ENCODE measurements at places on chromosomes 7 and 10.
A peak's percentile ranks its signal among the peaks of the same experiment; 100 is the strongest.

DNA sequence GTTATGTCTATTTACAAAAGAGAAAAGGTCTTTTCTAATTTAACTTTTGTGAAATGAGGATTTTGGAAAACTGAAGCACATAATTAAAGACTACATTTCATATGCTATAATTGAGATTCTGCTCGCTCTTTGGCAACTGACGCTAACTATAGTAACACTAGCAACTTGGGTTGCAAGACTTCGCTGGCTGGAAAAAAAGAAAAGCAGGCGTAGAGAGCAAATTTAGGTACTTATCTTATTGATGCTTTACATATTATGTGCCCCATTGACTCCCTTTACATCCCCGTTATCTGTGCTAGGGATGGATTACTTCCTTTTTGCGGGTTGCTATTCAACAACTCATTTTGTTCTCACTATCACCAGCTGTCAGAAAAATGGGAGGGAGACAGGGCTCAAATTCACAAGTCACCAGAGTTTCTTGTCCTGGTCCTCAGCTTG is 10.5 kb downstream of the SEMA3C start:
- DNase-seq, result no peak

DNA sequence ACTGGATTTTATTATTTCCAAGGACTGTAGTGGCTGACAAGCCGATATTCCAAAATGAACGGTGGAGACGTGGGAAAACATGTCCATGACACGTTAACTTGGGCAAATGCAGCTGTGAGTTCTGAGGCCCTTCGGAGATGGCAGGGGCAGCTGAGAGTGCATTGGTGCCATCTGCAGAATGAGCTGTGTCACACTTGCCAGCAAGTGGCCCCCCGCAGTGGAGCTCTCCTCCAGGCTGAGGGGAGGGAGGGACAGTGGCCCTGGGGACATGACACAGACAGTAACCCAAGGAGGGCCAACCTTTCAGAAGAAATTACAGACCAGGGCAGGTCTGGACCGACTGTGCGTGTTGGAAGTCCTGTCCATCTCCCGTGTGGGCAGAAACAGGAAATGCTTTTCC is 139.4 kb downstream of the SVIL start:
- no peak for DNase-seq

GRCh38 chr10:60964257-60965235 is 20.6 kb upstream of the RHOBTB1 start:
- DNase-seq, result peak; percentile 76

DNA sequence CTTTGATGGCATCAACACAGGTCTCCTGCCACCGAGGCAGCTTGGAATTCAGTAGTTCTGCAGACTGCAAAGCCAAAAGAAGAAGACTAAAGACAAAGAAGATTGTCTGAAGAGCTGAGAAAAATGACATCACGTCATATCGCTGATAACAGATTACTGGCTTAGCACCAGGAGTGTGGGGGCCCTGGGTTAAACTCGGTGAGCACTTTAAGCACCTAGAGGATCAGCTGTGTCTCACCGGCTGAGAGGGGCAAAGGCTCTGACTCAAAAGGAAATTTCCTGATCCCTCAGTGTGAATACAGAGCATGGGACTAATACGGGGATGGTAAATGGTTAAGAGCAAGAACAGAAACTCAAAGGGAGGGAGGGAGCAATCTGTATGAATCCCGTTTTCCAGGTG is 30.7 kb downstream of the BRI3 start:
- DNase-seq, result no peak

DNA sequence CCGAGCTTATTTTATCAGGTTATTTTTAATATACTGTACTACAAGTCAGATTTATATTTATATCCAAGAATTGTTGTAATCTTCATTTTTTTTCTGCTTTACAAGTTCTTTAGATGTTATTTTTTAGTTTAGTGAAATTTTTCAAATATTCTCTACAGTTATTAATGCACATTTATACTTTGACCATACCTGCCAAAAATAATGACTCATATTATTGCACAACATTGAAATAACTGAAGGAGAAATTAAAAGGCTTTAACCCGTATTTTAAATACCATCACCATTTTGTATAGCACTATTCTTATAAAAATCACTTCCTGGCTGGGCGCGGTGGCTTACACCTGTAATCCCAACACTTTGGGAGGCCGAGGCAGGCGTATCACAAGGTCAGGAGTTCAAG is 278.5 kb downstream of the BICC1 start:
- no peak for DNase-seq

GRCh38 chr7:78863281-78863680 is 590.2 kb downstream of the MAGI2 start:
- DNase-seq, result no peak

DNA sequence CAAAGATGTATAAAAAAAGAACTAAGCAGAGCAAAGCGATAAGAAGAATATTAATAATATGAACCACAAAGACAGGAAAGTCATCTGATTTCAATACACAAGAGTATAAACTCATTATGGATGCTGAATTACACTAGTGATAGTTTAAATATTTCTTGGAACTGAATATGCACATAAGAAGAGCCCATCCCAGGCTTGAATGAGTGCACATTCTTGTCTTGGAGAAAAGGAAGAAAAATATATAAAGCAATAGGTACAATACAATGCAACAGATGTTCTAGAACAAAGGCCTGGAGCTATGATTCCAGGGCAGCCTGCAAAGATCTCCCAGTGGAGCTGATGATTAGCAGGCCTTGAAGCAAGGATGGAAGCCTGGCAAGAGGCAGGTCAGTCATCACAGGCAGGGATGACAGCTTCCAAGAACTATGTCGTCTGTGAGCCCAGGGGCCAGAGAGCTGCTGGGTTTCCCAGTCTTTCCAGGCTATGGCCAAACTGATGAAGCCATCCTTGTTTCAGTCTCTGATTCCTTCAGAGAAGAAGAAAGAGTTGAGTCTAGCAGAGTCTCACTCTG is 277.6 kb downstream of the KCNMA1 start:
- no peak for DNase-seq

- DNase-seq, result no peak
These were observed 87.5 kb downstream of the ANKRD7 start for GRCh38 chr7:118312051-118312450.

DNA sequence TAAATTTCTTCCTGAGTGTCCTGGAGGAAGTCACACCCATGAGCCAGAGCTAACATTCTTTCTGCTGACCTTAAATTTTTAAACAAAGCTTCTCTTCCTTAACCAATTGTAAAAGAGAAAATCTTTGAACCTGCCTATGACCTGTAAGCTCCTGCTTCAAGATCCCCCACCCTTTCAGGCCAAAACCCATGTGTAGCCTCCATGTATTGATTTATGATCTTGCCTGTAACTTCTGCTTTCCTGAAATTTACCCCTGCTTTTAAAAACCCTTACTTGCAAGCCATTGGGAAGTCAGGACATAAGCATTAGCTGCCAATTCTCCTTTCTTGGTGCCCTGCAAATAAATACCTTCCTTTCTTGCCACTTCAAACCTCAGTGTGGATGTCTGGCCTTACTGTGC is 68.5 kb upstream of the HECTD2 start:
- no peak for DNase-seq
